Hypothalamus (tissue), 51 donors: ENCODE measurements at places on chromosomes 3 and 15.
A peak's percentile ranks its signal among the peaks of the same experiment; 100 is the strongest.

DNA sequence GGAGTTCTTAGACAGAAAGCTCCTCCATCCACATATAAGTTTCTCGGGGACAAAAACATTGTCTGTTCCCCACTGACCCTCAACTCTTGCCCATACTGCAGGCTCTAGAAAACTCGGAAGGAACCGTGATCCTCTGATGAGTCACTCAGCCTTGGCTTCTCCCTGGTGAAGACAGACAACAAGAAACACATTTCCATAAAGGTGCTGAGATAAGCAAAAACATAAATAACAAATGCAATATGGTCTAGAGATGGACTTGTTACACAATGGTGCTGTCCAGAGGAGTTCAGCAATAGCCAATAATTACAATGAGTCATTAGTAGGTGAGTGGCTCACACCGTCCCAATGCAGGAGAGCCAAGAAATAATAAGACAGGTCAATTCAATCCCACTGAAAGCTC lies 43.7 kb downstream of the MAGI1 start:
- no peak for DNase-seq

- DNase-seq, result no peak
These were observed 118.3 kb downstream of the GALK2 start for GRCh38 chr15:49288391-49288790.

DNA sequence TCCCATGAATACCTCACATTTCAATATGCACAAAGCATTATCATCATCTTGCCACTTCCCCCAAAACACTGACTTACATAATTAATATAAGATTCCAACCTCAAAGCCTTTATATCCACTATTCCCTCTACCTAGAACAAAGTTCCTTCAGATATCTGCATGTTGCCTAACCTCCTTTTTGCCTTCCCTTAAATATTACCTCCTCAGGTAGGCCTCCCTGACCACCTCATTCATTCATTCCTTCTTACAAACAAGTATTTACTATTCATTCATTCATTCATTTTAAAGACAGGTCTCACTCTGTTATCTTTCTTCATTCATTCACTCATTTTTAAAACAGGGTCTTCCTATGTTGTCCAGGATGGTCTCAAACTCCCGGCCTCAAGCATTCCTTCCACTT lies 18.6 kb downstream of the DYNC1LI1 start:
- DNase-seq, result no peak

GRCh38 chr3:56833022-56833421 lies 31.3 kb upstream of the ARHGEF3 start:
- DNase-seq, result no peak

- DNase-seq, result no peak
These were observed 378.6 kb downstream of the NSUN3 start for GRCh38 chr3:94441494-94441847.

GRCh38 chr3:174243171-174243570 lies 616.0 kb upstream of the NAALADL2 start:
- DNase-seq, result no peak

DNA sequence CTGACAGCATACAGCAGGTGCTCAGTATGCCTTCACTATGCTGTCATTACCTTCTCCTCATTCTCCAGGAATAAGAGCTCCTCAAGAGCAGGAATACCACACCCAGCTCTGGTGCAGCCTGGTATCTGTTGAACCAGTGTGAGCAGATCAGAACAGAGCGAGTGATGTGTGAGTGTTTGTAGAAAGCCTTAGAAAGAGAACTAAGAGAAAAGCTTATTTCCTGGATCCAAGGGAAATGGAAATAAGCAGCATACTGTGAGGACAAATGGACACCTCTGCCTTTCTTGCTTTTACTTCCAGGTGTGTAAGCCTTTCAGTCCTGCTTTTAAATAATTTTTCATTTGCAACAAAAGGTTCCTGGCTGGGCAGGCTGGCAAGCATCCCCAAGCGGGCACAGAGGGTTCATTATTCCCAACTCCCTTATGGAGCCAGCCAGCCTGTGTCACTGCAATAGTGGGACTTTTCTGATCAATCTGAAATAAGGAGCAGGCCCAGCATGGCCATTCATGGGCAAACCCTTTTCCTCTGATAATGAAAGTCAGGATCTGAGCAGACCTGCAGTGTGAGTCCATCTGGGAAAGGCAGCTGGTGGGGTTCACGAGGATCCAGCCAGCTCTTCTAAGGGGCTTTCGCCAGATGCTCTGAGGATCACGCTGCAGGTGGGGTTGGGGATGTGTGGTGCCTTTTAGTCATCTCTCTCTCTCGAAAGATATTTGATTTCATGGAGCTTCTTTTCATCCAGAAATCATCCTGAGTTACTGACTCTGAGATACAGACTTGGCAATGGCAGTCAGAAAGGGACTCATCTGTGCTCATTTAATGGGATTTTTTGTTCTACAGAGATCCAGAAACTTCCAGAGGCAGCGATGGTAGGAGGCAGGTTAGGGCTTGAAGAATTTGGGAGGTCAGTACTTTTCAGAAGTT lies 594.9 kb upstream of the CFAP20DC start:
- peak; percentile 48 for DNase-seq

DNA sequence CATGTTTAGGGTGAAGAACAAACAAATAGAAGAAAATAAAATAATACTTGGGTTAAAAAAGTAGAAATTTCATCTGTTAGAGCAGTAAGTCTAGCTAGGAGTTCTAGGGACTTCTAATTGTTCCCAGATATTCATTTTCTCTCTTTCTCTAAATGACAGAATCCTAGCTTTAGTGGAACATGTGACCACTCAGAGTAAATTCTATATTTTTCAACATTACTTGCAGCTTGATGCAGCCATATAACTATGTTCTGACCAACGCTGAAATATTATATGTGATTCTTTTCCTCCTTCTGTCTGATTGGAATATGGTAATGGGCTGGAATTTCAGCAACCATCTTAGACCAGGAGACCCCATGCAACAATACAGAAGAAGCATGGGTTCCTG lies 8.1 kb downstream of the PTX3 start:
- DNase-seq, result no peak

DNA sequence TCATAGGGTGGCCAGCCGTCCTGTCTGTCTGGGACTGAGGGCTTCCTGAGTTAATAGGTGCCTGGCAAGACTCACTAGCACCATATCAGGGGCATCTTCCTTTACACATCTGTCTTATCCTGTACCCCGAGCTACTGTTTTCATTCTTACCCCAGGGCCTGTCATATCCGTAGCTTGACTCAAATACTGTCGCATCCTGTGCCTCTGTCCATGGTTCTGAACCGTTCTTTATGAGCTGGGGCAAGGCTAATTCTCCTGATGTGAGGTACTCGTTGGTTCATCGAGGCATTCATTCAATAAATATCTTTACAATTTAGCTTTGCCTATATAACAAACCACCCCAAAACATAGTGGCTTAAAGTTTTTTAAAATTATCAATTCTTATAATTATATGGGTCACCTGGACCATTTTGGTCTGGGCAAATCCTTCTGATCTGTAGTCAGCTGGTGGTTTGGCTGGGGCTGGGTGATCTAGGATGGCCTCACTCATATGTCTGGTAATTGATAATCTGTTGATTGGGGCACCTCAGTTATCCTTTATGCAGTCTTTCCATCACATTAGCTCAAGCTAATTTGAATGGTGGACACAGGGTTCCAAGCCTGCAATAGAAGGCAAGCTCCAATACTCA lies 121.2 kb downstream of the TLE3 start:
- DNase-seq, result no peak

DNA sequence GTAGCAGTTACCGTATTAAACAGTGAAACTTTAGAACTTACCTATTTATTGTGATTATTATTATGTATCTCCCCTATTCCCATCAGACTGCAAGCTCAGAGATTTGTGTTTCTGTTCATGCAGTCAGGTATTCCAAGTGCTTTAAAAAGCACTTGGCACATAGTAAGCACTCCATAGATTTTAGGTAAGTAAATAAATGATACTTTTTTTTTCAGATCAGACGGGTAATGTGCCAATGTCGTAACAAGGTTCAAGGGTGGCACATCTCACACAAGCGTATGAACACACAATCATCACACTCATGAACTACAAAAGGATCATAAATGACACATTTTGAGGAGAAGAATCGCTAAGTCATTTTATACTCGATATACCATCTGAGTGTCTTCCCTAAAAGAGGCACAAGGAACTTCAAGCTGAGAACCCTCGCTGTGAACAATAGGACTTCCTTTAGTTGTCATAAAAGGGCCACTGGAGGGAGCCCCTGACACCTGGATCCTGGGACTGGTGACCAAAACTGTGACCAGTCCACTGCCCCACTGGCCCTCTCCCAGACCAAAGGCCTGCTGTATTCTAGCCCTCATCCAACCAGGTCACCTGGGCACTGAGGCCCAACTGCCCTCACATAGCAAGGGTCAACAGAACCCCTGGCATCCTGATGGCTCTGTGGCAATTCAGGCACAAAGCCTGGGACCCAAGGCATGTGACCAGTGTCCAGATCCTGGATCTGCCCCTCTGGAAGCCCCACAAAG lies 32.1 kb downstream of the KIF9 start:
- no peak for DNase-seq

GRCh38 chr3:157467200-157467599 lies 30.6 kb downstream of the PTX3 start:
- no peak for DNase-seq

DNA sequence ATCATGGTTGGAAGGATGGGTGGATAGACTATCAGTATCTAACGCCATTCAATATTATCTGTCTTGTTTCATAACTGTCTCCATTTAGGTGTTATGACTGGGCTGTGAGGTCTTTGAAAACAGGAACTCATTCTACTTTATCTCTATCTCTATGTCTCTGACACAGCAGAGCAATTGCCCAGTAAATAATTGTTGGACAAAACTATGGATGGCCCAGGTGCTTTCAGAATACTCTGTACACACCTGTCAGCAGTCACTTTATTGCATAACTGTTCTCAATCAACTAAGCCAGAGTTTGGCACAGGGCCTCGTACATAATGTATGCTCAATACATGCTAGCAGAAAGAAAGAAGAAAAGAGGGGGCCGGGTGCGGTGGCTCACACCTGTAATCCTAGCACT lies 210.3 kb downstream of the OPA1 start:
- DNase-seq, result no peak

GRCh38 chr3:100803711-100804110 lies 94.4 kb downstream of the TFG start:
- no peak for DNase-seq

- no peak for DNase-seq
These were observed 34.0 kb downstream of the MRPL46 start for GRCh38 chr15:88433046-88433685.

DNA sequence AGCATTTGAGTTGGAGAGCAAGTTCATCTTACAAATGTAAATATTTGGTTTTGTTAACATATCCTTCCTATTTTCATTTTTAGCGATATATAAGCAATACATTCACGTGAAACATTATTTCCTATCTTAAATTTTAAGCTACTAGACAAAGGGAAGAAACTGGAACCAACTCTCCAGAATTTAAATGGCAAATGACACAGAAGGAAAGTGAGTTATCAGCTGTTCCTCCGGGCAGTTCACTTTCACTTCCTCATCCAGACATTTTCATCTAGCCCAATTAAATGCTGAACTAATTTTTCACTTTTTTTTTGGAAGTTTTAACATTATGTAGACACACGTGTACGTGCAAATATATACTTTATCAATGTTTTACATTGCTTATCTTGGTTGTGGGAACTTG lies 58.7 kb downstream of the MORC1 start:
- DNase-seq, result no peak

GRCh38 chr15:39102431-39102830 lies 478.4 kb upstream of the THBS1 start:
- DNase-seq, result no peak

DNA sequence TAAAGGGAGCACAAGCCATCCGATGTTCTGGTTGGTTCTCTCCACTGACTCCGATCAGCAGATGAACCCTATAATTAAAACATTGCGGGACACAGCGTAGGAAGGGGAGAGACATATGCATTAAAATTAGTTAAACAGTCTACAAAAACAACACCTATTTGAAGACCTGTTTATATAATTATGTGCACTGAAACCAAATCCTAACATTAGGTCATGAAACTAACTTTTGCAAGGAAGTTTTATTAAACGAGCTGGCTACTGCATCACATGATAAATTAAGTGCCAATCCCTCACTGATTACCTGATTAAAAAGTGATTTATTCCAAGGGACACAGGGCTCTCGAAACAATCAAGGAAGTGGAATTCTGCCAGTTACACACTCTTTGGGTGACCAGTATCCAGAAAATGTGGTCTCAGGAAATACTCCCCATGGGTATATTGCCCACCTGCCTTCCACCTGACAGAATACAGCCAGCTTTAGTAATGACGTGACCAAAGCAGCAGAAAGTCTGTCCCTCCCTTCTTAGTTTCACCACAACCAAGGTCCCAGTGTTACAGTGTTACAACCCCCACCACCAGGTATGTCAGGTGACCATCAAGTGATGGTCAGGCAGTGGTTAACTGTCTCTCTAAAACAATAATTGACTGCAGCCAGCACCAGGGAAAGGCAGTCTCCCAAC lies 69.5 kb downstream of the HERC1 start:
- DNase-seq, result no peak

DNA sequence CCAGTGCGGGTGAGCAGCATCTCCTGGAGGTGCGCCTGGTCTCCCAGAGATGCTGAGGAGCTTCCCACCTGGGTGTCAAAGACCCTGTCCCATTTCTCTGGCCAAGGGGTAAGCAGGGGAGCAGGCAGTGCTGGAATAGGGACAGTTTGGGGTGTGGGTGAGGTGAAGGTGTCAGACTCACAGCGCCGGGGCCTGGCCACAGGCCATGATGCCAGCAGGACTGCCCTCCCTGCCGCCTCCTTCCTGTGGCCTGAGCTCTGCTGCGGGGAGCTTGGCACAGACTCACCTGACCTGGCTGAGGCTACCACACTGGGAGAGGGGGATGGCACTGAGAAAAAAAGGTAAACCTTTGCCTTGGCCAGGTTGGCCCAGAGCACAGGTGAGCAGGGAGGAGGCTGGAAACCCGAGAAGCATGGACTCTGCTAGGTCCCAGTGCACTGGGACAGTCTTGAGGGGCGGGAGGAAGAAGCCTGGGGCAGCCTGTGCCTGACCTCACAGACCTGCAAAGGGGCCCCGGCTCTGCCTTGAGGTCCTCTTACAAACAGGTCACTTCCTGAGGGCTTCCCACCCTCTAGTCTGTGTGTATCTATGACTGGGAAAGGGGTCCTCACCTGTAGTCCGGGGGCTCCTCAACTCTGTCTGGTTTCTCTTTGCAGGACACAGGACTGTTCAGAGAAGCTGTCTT lies 28.2 kb downstream of the GRAMD2A start:
- no peak for DNase-seq

- peak; percentile 28 for DNase-seq
These were observed 916 bp downstream of the IDH3A start for GRCh38 chr15:78149805-78150751.

GRCh38 chr3:98199020-98199419 lies 32.5 kb downstream of the OR5H15 start:
- no peak for DNase-seq

GRCh38 chr15:47724346-47724745 lies 7.0 kb downstream of the SEMA6D start:
- DNase-seq, result no peak

GRCh38 chr3:67192466-67192865 lies 194.4 kb downstream of the KBTBD8 start:
- no peak for DNase-seq
